Adrenal gland (tissue), 19 donors: ENCODE measurements at places on chromosomes 16 and 17.

GRCh38 chr16:35510701-35511100 is 2051.3 kb downstream of the TP53TG3F start:
- no peaks in the 10 kb centered on the region for H3K36me3 ChIP-seq

GRCh38 chr17:39804839-39805238 is 59.3 kb downstream of the IKZF3 start:
- no peak overlapping the region for H3K4me3 ChIP-seq
- H3K27ac ChIP-seq = no peak overlapping the region
- peaks cover 10% of the 10 kb centered on the region for H3K27me3 ChIP-seq
- no peak for DNase-seq
- no peaks in the 10 kb centered on the region for H3K4me1 ChIP-seq

DNA sequence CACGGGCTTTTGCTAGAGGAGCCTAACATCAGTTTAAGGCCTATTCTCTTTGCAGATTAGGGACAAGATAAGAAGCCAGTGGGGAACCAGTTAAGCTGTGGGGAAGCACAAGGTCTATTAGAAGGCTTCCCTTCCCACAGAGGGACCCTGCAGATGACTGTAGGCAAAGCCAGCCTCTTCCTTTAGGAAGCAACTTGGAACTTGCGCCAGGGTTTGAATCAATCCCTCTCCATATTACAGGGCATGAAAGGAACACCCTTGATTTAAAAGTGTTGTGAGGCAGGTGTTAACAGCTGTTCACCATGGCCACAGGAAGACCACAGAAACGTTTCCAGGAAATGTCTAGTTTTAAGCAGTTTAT is 77.3 kb downstream of the RPTOR start:
- no peaks in the 10 kb centered on the region for H3K27me3 ChIP-seq
- H3K27ac ChIP-seq = no peak overlapping the region
- H3K4me3 ChIP-seq = no peak overlapping the region
- no peaks in the 10 kb centered on the region for H3K4me1 ChIP-seq

GRCh38 chr16:13189250-13189649 is 287.9 kb downstream of the SHISA9 start:
- H3K36me3 ChIP-seq = no peaks in the 10 kb centered on the region
- DNase-seq = no peak
- H3K4me3 ChIP-seq = no peak overlapping the region
- no peak overlapping the region for H3K27ac ChIP-seq
